ENCODE measurements at places on chromosomes 2 and 18.

- no peak for DNase-seq
Measured at GRCh38 chr2:211204456-211204855, 648.1 kb downstream of the CPS1 start.

DNA sequence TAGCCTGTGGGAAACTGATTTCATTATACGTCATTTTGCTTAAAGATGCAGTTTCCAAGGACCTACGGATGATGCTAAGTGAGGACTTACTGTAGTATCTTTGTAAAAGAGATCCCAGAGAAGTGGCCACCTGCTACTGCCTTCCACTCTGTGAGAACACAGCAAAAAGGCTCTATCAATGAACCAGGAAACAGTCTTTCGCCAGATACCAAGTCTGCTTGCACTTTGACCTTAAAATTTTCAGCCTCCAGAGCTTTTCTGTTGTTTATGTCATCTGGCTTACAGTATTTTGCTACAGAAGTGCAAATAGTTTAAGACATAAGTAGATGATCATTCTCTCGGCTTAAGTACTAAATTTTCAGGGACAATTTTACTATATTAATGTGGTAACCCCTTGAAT lies 847.9 kb upstream of the CHAC2 start:
- no peak for DNase-seq

DNA sequence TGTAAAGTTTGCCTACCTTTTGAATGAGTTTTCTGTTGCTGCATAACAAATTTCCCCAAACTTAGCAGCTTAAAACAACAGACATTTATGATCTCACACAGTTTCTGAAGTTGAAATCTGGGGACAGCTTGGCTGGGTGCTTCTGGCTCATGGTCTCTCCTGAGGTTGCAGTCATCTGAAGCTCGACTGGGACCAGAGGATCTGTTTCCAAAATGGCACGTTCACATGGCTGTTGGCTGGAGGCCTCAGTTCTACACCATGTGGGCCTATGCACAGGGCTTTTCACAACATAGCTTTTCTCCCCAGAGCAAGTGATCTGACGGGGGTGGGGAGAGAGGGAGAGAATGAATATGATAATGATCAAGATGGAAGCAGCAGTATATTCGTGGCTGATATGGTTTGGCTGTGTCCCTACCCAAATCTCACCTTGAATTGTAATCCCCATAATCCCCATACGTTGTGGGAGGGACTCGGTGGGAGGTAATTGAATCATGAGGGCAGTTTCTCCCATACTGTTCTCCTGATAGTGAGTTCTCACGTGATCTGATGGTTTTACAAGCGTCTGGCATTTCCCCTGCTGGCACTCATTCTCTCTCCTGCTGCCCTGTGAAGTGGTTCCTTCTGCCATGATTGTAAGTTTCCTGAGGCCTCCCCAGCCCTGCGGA lies 3.5 kb downstream of the RALB start:
- no peak for DNase-seq

DNA sequence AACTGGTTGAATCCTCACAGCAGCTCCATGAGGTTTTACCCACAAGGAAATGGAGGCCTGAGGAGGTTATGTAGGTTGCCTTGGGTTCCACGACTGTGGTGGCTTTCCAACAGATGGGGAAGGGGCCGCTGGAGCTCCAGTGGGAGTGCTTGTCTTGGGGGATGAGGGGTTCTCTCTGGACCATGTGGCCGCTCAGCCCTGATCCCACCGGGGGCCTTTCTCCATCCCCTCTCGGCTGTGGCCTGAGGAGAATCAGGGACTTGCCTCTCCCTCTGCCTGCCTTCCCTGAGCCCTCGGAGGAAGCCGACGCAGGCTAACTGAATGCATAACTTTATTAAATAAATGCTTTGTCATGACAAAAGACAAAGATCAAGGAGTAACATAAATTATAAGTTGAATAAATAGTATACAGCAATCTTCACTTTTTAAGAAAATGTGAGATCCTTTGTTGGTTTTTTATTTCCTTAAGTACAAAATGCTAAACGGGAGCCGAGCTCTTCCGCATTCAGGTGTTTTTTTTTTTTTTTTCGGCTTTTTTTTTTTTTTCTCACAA lies 23.5 kb downstream of the IGFBP5 start:
- DNase-seq = no peak

DNA sequence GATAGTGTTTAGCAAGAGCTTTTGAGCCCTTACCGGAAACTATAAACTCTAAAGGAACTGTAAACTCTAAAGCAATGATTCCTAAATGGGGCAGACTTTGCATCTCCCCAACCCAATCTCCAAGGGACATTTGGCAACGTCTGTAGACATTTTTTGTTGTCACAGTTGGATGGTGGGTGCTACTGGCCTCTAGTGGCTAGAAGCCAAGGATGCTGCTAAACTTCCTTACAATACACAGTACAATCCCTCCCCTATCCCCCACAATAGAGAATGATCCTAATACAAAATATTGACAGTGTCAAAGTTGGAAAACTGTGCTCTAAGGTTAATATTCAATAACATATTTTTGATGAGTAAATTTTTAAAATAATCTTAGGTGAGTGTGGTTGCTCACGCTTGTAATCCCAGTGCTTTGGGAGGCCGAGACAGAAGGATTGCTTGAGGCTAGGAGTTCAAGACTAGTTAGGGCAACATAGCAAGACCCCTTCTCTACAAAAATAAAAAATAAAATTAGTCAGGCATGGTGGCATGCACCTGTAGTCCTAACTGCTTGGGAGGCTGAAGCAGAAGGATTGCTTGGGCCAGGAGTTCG lies 66.7 kb downstream of the PTPN4 start:
- DNase-seq = no peak

DNA sequence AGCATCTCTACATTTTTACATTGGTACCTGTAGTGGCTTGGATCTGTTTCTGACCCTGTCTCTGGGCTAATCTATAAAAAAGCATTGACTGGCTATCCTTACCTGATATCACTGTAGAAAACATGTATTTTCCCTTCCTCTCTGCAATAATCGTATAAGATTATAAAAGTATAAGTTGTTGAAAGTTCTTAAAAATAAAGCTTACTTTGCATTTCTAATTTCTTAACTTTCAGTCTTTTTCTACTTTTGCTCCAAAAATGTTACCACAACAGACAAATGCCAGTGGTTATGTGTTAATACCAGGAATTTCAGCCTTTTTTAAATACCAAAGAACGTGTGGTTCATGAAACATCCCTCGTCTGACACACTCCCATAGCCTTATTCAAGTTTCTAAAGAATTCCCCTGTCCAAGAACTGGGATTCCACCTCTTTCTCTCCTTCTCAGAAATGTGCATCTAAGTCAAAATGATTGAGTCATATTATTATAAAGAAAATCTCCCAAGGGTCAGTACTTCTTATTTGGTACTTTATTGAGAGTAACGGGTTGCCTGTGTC lies 28.5 kb upstream of the ACKR3 start:
- no peak for DNase-seq

DNA sequence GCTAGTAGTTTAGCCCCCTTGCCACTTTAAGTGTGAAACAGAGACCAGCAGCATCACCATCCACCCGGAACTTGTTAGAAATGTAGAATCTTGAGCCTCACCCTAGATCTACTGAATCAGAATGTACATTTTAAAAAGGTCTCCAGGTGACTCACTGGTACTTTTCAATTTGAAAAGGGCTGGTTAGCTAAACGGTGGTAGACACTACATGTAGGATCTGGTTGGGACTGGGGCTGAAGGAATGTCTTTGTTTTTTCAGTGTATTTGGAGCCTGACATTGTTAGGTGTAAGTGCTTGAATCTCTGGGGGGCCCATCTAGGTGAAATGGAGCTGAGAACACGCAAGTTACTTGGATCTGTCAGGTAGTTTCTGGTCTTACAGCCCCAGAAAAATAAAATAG lies 44.0 kb upstream of the XPO1 start:
- DNase-seq = no peak

DNA sequence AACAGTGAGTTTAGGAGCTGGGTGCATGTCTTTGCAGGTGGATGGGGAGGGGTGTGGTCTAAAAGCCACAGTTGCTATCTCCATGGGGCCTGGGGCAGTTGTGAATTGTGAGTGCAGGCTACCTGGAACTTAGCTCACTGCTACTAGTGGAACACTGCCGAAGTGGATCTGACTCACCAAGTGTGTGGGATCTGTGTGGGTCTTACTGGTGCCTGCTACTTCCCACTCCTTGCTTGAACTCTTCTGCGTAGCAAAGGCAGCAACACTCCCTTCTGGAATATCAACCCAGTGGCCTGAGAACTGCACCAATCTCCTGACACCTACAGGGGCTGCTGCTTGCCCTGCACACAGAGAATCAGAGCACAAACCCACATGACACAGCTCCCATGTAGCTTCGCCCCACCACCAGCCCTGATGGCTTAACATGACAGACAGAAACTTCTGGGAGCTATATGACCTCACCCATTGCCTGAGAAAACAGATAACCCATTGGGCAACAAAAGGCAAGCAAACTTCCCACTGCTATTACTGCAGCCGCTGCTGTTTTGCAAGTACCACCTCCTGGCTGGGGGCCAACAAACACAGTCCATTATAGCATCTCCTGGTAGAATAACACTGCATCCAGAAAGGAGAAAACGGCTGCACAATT lies 455.1 kb upstream of the DDX18 start:
- peak; percentile 24 for DNase-seq

DNA sequence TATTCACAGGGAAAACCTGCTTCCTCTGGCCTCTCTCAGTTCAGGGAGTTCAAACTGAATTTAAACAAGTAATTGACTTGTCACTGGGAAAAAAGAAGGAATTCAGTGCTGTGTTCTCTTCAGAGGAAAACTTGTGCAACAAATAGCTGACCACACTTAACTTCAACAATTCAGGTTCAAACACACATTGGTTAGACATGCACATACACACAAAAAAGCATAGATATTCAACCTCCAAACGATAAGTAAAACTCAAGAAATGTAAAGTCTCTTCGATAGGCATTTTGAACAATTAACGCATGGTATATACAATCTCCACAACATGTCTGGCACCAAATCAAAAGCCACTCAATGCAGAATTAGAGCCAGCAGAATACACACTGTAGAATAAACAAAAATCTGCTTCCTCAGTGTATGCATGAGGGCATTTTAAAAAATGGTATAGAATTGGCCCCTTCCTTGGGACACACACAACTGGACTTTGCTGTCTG lies 269.0 kb downstream of the TCF4 start:
- DNase-seq = no peak

- no peak for DNase-seq
Measured at GRCh38 chr2:54772531-54772930, 49.1 kb downstream of the EML6 start.

DNA sequence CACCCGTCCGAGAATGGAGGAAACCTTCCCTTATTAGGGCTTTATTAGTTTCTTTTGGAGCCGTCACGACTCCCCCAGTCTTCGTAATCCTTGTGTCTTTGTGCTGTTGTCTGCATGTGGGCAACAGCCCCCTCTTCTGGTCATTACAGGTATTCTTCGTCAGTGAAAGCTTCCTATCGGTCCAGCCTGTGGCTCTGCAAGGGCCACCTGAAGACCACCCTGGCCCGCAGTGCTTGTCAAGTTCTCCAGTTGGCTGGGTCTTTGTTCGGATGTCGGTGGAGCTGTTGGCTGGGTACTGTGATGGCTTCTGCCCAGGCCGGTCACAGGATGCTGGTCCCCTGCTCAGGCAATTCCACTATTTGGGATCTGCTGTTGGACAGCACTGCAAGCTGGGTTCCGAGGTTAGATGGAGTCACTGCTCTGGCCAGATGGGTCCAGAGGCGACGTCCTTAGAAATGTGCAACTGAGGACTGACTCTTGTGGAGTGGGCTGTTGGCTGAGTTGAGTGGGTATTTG lies 19.2 kb downstream of the E2F6 start:
- DNase-seq = peak; percentile 7

DNA sequence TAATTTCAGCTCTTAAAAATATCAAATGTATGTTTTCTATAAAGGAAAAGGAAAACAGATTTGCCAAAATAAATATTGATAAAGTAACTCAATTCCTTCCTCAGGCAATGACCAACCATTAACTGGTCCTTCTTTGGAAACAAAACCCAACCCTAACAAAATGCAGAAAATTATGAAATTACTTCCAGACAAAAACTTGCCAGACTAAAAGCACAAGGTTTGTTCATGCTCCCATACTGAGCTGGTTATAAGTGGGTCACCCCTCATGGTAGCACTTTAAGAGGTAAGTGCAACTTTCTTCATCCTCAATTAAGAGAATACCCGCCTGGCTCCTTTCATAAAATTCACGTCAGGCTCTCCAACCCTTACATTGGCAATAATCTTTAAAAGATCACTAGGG lies 31.1 kb upstream of the TTC32 start:
- DNase-seq = no peak

- no peak for DNase-seq
Measured at GRCh38 chr2:20566331-20566730, 84.6 kb downstream of the HS1BP3 start.

GRCh38 chr2:237629188-237629534 lies 1.8 kb downstream of the LRRFIP1 start:
- DNase-seq = no peak

DNA sequence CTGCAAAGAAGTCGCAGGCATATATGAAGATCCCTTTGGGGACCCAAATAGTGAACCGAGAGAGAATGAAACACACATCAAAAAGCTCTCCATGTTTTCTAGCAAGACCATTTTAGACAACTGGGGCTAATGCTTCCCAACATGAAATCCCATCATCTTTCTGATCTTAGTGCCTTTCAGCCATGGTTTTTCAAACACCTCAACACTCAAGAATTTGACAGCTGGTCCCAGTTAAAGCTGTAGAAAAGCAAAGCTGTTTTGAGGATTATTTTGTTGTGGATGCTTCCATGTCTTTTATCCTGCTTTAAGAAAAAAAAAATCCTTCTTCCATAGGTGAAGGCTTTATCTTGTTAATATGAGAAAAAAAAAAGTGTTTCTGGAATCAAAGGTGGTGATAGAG lies 259.1 kb downstream of the STK39 start:
- no peak for DNase-seq

GRCh38 chr2:1068241-1068640 lies 117.6 kb downstream of the SNTG2 start:
- no peak for DNase-seq

- DNase-seq = no peak
Measured at GRCh38 chr18:42752916-42753315, 362.6 kb downstream of the RIT2 start.

DNA sequence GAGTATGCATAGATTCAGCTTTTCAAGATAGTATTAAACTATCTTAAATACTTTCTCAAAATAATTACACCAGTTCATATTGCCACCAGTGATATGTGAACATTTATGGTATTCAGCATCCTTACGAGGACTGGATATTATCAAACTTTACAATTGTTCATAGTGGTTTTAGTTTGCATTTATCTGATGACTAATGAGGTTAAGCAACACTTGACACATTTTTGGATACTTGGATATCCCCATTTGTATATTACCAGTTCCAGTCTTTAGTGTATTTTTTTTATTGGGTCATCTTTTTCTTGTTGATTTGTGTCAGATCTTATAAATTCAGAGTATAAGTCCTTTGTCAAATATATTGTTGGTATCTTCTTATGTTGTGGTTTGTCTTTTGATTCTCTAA lies 128.4 kb downstream of the ASXL3 start:
- no peak for DNase-seq

DNA sequence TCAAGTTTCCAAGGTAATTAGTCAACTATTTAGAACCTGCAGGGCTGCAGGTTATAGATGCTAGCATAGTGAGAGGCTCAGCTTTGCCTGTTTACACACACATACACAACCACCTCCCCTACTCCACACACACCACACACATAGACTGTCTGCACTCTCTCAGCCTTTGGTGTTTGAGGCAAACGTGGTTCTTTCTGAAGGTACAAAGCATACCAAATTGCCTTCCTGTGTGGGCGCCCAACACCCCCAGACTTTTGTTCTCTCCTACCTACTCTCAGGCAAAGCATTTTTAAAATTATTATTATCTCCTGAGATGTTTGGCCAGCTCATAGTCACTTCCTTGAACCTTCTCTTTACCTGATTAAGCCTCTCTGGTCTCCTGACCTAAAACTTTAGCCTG lies 44.9 kb downstream of the MYO3B start:
- no peak for DNase-seq
